Kidney epithelial cell (primary cell): ENCODE measurements at places on chromosomes 5 and 9.

DNA sequence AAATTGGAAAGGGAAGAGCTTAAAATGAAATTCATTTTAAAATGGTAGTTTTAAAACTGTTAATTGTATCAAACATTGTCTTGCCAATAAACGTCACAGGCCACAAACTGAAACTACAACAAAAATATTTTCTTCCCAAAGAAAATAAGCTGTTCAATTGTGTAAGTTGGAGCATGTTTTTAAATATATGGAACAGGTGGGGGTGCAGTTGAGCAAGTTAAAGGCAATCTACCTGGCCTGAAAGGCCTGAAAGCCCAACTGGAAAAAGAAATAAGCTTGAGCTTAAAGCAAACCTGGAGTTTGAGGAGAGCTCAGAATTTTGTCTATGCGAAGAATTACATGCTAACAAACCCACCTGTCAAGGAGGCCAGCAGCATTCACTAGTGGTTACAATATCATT is 439.5 kb downstream of the ACTL7B start:
- no peak for DNase-seq

DNA sequence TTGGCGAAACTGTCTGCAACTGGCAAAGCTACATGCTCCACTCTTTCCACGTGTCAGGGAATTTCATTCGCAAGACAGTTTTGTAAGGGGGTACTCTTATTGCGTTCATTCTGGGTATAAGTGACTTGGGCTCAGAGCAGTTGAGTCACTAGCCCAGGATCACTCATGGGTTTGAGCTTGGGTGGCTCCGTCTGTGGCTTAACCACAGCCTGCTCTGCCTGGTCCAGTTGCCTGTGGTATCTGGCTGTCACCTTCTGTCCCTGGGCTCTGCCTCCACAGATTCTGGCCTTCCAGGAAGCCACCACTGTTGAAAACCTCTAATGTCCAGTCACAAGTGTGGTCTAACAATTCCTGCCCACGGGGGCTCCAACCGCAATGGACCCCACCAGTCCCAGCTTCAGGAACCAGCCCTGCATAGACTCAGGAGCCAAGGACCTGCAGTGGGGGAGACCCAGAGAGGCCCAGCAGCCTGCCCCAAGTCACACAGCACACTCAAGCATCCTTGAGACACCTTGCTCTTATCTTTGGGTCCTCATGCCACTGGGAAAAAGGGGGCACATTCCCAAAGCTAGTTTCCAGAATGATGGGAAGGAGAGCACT is 10.4 kb downstream of the KIF12 start:
- DNase-seq: no peak

- DNase-seq: no peak
Observed at GRCh38 chr9:38172586-38172985, 103.6 kb upstream of the SHB start.

DNA sequence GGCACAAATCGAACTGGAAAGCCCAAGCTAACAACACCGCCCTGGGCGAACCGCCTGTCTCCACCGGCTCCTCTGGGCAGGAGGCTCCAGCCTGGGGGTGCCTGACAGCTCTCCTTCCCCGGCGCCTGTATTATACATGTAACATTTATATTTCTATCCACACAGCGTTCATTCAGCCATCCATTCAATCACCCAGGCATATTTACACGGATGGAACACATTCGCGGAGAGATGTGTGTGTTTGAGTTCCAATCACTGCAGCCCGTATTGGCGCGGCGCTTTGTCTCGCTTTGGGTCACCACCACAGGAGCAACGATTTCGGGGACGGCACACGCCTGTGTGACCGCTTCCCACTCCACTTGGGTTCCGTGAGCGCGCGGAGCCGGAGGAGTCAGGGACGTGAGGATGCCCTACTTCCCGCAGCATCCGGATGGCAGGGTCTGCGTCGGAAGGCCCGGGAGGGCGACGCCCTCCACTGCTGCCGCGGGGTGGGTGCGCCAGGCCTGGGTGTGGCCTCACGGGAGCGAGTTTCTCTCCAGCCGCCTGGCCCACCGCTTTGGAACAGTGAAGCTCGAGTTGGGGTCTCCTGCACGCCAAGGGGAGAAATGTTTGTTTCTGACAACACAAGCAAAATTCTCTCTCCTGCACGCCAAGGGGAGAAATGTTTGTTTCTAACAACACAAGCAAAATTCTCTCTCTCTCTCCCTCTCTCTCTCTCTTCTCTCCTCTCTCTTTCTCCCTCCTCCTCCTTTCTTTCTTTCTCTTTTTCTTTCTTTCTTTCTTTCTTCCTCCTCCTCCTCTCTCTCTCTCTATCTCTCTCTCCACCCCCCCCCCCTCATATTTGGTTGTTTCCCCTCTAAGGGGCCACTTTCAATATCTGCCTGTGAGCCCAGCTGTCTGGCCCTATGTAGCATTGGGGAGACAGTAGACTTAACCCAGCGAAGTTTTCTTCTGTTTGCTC is 1.1 kb upstream of the SV2C start:
- no peak for DNase-seq

GRCh38 chr9:136631038-136632000 is 31.4 kb upstream of the EGFL7 start:
- DNase-seq: no peak
